ENCODE measurements at places on chromosomes 13 and 19.

GRCh38 chr19:14769201-14769600, 9.2 kb downstream of the ADGRE2 start:
- no peak for DNase-seq

GRCh38 chr19:4847190-4847973, 15.9 kb upstream of the TICAM1 start:
- no peak for DNase-seq

DNA sequence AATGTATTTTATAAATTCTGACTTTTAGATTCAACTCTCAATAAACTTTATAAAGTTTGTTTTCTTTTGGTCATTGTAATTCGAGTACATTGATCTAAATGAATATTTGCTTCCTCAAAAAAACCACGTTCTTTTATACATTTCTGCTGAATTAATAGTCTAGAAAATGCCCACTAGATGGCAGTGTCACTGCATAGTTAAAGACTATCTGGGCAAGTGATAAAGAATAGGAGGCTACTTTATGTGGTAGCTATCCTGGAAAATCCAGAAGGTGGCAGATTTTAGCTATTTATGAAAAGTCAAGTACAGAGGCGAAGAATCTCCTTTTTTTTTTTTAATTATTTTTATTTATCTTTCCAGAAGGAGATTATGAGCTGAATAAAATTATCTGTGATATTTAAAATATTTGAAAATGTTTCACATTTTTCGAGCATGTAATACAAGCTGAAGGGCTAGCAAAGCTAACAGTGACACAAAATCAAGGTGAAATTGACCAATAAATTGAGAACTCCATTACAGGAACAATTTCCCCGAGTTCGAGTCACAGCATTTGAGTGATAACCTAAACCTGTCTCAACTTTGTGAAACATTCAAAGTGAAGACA, 221.8 kb downstream of the OLFM4 start:
- no peak for DNase-seq

DNA sequence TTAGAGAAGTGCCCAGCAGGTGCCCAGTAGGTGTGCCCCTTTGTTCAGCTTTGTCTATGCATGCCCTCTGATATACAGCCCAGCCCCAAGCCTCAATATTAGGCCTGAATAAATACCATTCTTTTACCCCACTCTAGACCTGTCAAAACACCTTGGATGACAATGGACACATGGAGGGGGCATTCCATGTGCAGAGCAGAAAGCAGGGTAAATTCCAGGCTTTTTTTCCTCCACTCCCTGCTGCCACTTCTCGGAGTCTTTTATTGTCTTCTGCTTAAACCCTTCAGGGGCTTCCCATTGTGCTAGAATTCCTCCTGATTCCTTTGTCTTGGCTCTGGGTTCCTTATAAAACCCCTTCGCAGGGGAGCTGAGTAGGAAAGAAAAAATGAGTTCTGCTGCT, 5.8 kb upstream of the FRY start:
- no peak for DNase-seq

- no peak for DNase-seq
Observed at GRCh38 chr19:512547-513365, 5.5 kb downstream of the TPGS1 start.

DNA sequence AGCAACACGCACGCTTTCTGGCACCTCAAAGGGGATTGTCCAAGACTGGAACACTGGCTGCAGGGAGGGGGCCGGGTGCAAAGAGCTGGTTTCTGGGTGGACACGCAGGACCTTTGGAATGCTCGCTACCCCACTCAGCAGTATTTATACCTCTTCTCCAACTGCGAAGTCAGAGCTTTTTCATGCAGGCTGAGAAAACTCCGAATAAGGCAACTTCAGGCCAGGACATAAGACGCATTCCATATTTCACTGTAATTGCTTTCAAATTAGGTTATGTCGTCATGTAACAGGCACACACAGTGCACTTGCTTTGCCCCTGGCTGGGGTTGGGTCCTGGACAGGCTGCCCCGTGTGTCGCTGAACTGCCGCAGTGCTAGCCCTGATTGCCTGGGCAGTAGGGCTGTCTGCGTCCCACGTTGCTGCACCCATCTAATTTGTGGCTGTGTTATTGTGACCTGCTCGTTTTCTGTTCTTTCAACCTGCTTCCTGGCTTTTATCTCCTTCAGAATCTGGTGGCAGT, 44.5 kb downstream of the ACTN4 start:
- no peak for DNase-seq

DNA sequence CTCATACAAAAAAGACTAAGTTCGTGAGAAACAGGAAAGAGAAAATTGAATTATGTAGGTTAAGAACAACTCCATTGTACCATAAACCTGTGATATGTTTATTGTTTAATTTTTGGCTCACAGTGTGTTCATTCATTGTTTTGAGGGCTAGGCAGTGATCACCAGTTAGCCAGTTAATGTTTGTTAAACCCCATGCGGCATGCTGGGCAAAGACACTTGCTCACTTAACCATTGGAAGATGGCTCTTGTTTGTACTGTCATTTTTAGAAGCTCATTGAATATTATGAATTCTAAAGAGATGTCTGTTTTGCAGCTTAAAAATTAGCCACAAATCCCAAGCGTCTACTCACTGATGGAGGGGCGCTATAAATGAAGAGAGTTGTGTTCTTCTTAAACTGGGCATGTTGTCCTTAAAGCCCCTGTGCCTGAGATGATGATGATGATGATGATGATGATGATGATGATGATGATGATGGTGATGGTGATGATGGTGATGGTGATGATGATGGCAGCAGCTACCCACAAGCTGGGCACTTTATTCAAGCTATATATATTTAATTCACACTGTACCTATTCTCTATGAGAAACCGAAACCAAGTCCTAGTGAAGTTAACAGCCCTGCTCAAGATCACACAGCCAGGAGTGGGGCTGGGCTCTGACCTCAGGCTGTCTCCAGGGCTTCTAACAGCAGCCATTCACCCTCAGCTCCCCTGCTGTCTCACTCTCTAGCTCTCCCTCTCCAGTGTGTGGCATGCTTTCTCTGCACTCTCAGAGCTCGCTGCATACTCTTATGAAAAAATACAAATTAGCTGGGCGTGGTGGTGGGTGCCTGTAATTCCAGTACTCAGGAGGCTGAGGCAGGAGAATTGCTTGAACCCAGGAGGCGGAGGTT, 169.1 kb downstream of the SHISA2 start:
- DNase-seq, result no peak

DNA sequence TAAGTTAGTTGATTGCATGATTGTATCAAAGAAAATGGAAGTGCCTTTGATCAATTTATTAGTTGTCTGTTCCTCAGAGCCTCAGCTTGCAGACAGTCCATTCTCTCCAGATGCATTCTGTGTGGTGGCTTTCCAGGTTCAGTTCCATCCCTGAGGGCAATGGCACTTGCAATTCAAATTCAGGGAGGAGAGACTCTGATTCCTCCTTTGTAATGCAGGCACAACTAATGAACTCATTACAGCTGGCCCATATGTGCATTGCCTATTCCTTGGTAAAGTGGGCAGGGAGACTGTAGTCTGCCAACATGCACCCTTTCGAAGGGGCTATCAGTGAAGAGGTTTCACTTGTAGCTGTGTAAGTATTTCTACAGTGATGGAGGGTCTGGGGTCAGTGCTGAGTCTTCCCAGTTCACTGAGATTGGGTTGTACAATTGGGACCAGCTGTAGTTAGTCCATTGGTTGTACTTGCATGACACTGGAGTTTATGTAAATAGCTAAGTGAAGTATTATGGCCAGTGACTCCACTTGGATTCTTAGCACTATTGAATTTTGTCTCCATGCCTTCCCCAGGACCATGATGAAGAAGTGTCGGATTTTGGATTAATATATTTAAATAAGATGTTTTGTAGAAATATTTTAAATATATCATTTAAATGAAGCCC, 401.7 kb downstream of the GPC6 start:
- no peak for DNase-seq

DNA sequence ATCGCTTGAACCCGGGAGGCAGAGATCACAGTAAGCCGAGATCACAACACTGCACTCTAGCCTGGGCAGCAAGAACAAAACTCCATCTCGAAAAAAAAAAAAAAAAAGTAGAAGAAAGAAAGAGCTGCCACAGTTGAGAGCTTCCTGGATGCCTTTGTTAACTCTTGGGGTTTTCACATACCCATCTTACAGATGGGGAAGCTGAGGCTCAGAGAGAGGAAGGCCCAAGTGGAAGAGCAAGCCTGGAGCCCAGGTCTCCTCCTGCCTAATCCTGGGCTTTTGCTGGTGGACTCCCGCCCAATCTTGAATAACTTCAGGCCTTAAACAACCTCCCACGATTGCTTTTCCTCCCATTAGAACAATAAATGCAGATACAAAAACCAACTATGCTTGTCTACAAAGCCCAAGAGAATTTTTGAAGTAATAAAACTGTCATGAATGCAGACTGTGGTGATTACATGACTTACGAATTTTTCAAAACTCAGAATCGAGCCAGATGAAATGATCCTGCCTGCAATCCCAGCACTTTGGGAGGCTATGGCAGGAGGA, 41.7 kb downstream of the LTBP4 start:
- DNase-seq, result no peak

DNA sequence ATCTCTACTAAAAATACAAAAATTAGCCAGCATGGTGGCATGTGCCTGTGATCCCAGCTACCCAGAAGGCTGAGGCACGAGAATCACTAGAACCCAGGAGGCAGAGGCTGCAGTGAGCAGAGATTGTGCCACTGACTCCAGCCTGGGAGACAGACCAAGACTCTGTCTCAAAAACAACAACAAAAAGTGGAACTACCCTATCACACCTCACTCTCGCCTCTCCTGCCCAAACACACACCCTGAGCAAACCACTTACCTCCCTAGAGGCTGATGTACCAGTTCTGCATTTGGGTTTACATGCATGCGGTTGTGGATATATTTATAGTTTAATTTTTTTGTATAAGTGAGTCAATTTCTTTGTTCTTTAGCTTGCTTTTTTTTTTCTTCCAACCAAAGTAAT, 7.7 kb upstream of the PTOV1 start:
- DNase-seq, result no peak

DNA sequence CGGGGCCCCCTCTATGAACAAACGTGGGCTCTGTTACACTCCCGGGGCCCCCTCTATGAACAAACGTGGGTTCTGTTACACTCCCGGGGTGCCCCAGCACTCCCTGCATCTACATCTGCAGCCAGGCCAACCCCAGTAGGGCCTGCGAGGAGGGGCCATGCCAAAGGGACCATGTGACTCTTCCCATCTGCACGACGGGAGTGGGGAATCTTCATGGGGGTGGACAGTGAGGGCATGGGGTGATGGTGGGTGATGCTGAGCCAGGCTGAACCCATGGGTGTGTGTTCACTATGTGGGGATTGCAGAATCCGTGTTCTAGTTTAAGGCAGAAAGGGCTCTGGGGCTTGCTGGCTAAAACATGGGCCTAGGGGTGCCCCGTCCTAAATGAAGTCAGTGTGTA, 69.9 kb upstream of the ARHGEF7 start:
- no peak for DNase-seq

- DNase-seq, result no peak
Observed at GRCh38 chr13:40390401-40390916, 276.0 kb downstream of the FOXO1 start.

DNA sequence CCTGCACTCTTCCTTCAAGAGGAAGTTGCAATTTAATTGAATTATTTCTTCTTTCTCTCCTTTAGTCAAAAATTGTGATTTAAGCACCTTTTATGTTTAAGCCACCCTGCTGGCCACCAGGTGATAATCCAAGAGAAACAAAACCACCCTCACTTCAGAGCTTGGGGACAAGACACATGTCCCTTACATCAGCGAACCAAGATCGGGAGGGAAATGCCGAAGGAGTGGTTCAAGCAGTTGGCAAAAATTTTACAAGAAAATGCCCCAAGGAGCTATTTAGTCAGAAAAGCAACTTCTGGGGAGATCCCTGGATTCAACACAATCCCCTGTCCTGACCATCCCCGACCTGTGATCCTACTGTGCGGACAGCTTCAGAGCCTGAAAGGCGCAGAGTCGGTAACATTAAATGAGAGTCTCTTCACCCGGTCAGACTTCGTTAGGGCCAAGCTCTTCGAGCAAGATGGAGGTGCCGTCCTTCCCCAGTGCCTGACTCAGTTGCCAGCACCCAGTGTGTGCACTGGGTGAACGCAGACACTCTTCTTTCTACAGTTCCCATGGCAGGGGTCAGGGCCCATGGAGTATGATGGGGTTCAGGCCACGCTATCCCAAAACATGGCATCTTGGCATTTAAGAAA, 78.6 kb upstream of the TM9SF2 start:
- no peak for DNase-seq

- DNase-seq, result no peak
Observed at GRCh38 chr13:94556621-94557020, 39.3 kb downstream of the TGDS start.

DNA sequence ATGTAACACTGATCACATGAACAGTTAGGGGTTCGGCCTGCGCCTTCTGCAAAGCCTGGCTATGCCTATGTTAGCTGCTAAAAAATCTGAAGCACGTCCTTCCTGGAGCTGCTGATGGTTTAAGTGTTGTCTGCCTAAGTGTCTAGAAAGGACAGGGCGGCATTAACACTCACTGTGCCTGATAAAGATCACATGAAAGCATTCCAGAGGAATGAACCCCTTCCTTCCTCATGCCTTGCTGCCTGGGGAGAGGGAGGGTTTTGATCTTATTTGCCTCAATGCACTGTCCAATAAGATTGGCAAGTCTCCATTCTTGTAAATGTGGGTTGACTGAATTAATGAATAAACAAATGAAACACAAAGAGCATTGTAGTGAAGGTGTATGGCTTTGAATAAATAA, 5.2 kb downstream of the DOCK9 start:
- DNase-seq, result no peak

DNA sequence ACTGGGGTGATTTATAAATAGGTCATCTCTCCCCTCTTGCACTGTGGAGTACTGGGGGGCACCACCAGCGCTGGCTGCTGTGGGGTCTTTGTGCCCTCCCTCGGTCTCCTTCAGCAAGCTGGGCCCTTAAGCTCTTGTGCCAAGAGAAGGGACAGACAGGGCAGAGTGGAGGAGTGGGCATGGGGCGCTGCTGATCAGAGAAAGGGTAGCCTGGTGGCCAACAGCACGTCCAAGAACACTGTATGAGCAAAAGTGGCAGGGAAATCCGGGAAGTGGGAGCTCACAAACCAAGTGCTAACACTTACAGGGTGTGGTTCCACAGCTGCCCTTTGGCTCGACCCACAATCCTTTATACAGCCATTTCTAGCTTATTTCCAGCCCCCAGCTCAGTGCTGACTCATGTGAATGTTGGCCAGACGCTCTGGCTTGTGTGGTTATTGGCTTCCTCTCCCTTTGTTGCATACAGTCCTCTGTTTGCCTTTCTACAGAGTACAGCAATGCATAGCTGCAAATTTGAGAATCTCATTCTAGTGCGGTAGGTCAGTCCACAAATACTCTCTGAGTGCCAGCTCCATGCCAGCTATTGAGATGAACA, 298.8 kb downstream of the SHISA2 start:
- DNase-seq, result no peak

GRCh38 chr19:13696839-13697238, 67.5 kb upstream of the MRI1 start:
- no peak for DNase-seq
